ENCODE measurements at places on chromosomes 16 and 17.

GRCh38 chr16:31093132-31093703 lies 1.4 kb downstream of the VKORC1 start:
- DNase-seq, result peak; percentile 61

GRCh38 chr16:1047801-1048200 lies 24.7 kb upstream of the SSTR5 start:
- DNase-seq, result no peak

- peak; percentile 78 for DNase-seq
Observed at GRCh38 chr17:4877089-4877488, 22.2 kb upstream of the C17orf107 start.

DNA sequence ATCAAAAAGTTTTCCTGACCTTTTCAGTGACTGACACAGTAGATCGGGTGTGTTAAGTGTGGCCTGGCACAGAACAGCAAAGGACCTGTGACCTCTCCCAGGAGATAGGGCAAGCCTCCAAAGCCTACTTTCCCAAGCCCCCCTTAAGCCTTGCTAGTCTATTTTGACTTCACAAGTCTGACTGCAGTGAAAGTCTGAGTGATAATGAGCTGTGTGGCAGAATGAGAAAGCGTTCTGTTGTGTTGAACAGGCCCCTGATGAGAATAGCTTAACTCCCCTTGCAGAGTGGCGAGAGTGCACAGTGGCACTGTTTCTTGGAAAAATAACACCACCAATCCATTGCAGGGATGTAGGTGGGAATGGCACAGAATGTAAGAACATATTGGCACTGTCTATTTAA lies 32.8 kb downstream of the MMD start:
- DNase-seq, result peak; percentile 20

DNA sequence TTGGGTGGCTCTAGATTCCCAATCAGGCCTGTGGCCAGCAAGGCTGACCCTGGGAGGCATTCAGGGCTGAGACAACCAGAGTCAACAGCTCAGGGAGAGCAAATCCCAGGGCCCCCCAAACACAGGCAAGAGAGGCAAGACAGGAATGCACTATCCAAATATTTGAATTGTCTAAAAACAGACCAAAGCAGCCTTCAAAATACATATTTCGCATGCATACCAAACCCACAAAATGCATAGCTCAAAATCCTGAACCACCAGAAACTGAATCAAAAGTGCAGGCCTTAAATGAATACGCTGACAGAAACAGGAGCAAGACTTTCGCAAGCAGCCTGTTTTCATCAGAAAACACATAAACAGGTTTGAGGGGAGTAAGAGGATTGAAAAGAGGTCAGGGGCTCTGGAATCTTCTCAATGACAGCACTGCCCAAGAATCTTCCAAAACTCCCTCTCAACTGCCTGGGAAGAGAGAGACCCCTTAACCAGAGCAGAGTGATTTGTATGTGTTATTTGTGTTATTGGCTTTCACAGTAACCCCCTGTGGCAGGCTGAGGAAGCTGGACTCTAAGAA lies 213.6 kb upstream of the CDH5 start:
- no peak for DNase-seq

GRCh38 chr16:47627721-47628120 lies 166.6 kb downstream of the PHKB start:
- DNase-seq, result no peak

DNA sequence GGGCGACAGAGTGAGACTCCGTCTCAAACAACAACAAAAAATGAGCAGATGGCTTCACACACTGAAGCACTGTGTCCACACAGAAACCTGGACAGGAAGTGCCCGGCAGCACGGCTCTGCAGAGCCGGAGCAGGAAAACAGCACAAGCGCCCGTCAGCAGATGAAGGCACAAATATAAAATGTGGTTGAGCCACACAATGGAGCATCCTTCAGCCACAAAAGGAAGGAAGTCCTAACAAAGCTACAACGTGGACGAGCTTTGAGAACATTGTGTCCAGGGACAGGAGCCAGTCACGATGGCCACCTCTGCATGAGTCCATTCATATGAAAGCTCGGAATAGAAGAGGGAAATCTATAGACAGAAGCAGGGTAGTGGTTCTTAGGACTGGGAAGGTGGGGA lies 15.7 kb downstream of the RHBDF2 start:
- peak; percentile 35 for DNase-seq

DNA sequence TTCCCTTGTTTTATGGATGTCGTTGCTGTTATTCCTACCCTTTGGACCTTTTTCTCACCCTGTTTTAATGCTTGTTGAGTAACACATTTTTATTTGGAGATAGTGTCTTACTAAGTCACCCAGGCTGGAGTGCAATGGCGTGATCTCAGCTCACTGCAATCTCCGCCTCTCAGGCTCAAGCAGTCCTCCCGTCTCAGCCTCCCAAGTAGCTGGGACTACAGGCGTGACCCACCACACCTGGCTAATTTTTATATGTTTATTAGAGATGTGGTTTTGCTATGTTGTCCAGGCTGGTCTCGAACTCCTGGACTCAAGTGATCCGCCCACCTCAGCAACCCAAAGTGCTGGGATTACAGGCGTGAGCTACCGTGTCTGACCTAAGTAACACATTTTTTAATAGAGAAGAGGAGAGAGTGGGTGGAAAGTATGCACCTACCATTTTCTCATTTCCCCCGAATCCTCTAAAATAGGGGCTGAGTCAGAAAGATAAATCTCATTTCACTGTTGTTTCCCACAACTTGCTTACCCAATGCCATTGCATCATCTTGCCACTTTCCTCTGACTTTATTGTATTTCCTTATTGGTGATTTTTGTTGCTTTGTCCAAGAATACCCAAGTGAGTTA lies 7.0 kb downstream of the DHX40 start:
- DNase-seq, result no peak

GRCh38 chr17:1434150-1434549 lies 21.9 kb downstream of the CRK start:
- DNase-seq, result no peak

GRCh38 chr17:50090071-50090470 lies 5.1 kb upstream of the PDK2 start:
- no peak for DNase-seq

GRCh38 chr16:67936124-67936879 lies at the start of gene PSMB10:
Gene PSMB10 (minus strand): TSS chr16:67936850. CDS start chr16:67936749, 101 bp downstream.
- peak; percentile 57 for DNase-seq

All from putamen (tissue), 1 donor.